ENCODE measurements at places on chromosomes 6 and 20.
A peak's percentile ranks its signal among the peaks of the same experiment; 100 is the strongest.

DNA sequence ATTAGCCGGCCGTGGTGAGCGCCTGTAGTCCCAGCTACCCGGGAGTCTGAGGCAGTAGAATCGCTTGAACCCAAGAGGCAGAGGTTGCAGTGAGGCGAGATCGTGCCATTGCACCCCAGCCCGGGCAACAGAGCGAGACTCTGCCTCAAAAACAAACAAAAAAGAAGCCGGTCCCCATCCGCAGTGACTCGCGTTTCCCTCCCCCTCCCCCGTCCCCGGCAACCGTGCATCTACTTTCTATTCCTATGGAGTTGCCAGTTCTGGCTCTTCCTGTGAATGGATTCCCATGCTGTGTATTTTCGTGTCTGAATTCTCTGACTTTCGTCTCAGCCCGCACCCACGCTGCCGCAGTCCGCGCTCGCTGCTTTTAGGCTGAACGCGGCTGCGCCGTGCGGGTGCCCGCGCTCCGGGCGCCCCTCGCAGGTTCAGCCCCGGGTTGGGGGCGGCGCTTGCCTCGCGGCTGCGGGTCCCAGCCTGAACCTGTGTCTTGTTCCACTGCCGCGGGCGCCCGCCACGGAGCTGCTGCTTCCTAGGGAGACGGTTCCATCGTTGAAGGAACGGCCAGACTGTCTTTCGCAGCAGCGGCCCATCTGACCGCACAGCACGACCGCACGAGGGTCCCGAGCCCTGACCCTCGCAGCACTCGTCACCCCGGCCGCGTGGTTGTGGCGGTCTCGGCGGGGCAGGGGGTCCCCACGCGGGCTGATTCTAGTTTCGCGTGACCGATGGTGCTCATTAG, 1.1 kb upstream of the MRGBP start:
- no peak for DNase-seq

DNA sequence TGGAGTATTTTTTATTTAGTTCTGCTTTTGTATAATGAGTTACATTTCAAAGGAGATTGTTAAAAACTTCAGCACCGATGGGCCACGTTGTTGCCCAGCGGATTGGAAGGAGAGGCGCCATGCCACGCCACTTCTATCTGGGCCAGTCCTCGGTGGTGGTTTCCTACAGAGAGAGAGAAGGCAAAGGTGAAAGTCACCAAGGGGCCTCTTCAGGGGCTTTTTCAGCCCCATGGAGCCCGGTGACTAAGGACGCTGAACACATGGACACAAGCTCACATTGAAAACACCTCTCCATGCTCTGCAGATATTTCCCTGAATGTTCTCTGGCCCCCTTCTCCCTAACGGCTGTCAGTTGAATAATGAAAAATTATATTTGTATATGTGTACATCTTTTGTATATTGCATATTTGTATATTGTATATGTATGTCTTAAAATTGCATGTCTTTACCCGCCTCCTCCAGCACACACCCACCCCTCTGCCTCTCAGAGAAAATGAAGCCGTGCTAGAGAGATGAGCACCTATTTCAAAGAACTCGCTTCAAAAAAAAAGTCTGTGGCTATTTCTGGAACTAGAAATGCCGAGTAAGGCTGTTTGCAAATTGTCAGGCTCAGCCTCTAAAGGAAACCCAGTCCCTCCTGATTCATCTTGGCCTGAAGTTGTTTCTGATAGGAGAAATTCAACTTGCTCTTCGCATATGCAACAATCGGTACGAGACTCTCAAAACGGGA, 91.9 kb upstream of the CDH4 start:
- DNase-seq, result no peak

DNA sequence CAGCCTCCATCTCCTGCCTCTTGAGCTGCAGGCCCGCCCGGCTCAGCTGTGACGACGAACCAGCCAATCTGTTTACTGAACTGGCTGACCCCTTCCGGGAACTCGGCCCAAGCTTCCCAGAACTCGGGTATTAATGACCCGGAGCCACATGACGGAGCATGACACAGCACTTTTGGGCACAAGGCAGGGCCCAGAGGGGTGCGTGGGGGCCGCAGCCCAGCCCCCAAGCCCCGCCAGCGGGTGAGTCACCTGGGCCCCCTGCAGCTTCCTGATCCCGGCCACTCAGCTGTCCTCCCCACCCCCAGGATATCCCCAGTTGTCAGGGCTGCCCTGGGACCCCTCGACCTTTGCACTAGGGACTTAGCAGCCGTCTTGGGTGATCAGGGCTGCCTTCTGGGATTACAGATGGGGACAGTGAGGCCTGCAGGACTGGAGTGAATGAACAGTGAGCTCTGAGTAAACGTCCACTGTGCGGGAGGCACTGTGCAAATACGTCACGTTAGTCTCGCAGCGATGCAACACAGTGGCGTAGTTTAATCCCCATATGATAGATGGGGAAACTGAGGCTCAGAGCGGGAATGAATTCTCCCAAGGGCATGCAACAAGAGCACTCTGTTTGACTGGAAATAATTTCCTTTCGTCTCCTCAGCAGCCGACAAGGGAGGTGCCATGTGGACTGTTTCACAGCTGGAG, 102.1 kb downstream of the CEBPB start:
- no peak for DNase-seq

DNA sequence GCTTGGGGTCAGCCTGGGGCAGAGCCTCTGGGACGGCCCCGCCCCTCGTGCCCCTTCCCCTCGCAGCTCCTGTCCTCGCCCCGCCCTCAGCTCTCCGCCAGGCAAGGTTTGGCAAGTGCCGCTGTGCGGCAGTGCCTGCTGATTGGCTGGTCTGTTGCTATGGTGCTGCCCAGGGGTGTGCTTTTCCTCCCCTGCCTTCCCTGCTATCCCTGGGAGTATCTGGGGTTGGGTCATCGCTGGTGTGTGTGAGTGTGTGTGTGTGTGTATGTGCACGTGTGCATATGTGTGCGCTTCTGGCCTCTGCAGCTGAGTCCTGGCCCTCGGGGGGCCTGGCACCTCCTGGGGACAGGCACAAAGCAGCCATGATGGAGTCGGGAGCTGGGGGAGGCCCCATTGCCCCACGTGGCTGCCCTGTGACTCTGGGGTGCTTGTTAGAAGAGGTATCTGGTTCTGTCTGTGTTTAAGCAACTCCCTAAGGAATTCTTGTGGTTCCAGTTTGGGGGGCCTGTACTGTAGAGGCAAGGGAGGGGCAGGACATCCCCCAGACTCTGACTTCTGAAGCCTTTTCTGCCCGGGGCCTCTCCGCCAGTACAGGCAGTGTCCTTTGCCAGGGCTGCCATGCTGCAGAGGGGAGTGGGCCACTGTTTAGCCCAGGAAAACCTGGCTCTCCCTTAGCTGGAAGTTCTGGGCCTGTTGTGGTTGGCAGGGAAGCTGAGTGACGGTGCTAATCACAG, 6.9 kb downstream of the RTEL1 start:
- peak; percentile 42 for DNase-seq

- no peak for DNase-seq
Observed at GRCh38 chr6:93721386-93722048, 302.2 kb upstream of the EPHA7 start.

- DNase-seq, result no peak
Observed at GRCh38 chr20:4154958-4155411, 139.6 kb upstream of the RNF24 start.

DNA sequence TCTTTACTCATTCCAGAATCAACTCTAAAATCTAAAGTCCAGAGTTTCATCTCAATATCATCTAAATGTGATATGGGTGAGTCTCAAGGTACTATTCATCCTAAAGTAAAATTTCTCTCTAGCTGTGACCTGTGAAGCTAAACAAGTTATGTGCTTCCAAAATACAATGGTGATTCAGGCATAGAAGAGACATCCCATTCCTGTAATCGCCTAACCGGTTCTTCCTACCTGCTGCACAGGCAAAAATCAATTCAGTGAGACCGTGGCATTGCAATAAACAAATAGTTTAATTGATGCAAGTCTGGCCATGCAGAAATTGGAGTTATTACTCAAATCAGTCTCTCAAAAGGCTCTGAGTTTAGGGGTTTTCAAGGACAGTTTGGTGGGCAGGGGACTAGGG, 232.8 kb downstream of the UBE3D start:
- no peak for DNase-seq

- no peak for DNase-seq
Observed at GRCh38 chr20:41154436-41155176, 17.3 kb downstream of the PLCG1 start.

- DNase-seq, result no peak
Observed at GRCh38 chr6:149733089-149733720, 13.1 kb downstream of the NUP43 start.

DNA sequence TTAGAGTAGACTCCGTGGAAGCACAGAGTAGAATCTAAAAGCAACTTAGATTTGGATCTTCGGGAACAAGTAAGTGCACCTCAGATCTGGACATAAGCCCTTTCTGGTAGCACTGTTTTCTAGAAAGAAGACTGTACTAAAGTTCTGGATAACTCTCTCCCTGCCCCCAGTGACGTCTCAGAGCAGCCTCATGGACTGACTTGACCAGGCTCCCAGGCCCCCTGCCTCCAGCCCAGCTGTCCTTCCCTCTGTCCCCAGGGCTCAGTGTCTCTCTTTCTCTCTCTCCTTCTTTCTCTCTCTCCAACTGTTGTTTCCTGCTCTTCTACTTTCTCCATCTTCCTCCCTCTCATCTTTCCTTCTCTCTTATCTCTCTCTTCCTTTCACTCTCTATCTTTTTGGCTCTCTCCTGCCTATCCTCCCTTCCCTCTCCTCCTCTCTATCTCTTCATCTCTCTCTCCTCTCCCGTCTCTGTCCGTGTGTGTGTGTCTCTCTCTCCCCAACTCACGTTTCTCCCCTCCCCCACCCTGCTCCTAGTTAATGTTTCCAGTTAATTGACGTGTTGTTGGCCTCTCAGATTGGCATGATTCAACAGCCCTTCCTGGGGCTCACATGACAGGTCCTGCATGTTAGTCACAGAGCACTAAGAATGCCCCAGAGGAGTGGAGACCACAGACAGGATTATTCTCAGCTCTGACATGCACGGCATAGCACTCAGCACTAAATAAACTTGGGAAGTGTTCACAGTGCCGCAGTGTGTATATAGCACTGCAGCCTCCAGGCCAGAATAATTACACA, 180.4 kb upstream of the FOXQ1 start:
- DNase-seq, result no peak

DNA sequence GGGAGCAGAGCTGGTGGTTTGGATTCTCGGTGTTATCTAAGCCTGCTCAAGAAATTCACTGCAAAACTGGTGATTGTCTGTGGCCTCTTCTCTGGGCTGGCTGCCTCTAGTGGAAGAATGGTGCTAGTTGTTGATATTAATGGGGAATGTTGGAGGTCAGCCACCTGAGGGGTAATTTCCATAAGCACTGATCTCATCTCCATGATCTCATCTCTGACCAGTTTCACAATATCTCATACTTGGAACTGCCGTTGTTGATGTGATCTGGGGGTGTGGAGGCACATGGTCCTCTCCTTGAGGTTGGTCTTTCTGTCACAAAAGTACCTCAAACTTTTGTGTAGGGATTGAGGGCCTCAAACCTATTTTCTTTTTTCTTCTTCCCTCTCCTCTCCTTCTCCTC, 102.6 kb downstream of the CD109 start:
- no peak for DNase-seq

DNA sequence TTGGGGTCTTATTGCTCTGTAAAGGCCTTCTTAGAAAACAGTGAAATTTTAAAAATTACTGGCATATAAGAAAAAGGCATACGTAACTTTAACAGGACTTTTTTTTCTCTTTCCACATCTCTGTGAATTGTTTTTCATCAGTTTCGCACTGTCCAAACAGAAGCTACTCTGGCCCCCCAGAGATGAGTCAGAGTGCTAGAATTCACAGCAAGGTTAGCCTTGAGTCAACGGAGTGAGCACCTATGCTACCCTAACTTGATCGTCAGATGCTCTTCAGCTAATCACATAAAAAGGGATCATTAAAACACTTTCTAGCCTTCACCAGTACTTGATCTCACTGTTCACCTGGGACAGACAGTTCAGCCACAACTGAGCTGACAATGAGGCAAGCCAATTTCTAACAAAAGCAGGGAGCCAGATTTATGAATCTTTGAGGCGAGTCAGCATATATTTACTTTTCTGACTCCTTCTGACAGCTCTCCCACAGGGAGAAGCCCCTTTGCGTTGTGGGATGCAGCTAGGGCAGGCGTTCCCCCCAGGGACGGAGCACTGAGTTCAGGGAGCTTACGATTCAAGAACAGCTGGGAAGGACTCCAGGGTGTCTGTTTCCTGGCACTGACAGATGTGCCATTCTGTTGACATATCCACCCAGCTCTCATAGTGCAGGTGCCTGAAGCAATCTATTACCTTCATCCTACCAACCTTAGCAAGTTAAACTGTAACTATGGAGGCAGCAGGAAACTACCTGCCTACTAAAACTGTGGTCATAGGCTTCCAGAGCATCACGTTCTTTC, 46.4 kb upstream of the SPDEF start:
- no peak for DNase-seq

Data from cerebellar nuclear complex (tissue), 1 donor.